ENCODE measurements at places on chromosomes 11 and 22. TPM values are rescaled to one million over a fixed set of nuclear protein-coding genes. Genes with fewer than 3 reads are reported as not detected.
A peak's percentile ranks its signal among the peaks of the same experiment; 100 is the strongest.

Gene HEPN1
- total RNA-seq, result not detected

DNA sequence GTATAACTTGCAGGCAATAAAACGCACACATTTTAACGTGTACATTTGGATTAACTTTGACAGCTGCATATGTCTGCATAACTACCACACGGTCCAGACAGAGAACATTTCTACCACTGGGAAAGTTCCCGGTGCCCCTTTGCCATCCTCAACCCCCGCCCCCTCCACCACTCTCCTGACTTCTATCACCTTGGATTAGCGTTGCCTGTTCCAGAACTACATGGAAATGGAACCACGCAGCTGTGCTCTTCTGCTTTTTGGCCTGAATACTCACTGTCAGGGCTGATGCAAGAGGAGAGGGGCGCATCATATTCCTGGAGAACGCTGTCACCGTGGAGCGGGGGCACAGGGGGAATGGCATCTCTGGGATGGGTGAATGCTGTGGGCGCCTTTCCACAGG lies 62.1 kb downstream of the LRP5 start:
- H3K27ac ChIP-seq, result peak overlapping the region; percentile 73
- DNase-seq, result no peak
- peak overlapping the region; percentile 11 for H3K4me3 ChIP-seq
- no peaks in the 10 kb centered on the region for H3K27me3 ChIP-seq
- H3K36me3 ChIP-seq, result no peaks in the 10 kb centered on the region
- peaks cover 70% of the 10 kb centered on the region for H3K4me1 ChIP-seq

Gene CLP1
- 19.2 TPM for total RNA-seq

- no peaks in the 10 kb centered on the region for H3K27me3 ChIP-seq
- no peak overlapping the region for H3K4me3 ChIP-seq
- DNase-seq, result no peak
- H3K27ac ChIP-seq, result no peak overlapping the region
- H3K4me1 ChIP-seq, result peaks cover 6% of the 10 kb centered on the region
These were observed 351.9 kb downstream of the ETS1 start for GRCh38 chr11:128235426-128235825.

Gene LGALS1
- total RNA-seq, result 138 TPM

DNA sequence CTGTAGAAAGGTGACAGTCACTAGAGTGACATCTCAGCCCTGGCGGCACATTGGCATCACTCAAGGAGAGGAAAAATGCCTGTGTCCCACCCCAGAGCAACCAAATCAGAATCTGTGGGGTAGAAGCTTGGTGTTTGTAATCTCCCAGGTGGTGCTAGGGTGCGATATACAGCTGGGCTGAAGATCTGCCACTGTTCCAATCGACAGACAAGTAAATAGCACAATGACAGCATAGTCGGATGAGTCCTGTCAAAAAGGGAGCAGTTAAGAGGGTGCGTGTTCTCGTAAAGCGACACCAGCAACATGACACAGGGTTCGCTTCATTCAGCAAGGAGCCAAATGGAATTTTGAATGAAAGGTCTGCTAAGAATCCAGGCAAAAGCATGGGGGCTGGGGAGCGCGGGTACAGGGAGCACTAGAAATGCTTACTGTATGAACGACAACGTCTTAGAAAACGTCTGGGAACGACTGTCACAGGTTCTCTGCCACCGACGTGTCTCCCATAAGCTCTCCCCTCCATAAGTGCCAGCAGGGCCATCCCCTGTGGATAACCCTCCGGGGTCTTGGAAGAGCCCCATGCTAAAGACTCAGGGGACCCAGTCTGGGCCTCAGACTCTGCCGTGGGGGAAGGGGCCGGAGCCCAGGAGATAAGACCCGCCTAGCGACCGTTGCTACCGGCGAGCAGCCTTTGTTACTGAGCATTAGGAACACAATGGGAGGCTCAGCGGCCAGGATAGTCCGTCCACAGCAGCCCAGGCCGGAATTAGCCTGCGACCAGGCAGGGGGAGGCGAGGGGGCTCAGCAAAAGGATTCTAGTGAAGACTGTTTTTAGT lies 20.8 kb downstream of the ADA2 start:
- H3K4me3 ChIP-seq, result peak overlapping the region; percentile 37
- DNase-seq, result no peak
- H3K27ac ChIP-seq, result peak overlapping the region; percentile 32
- peaks cover 15% of the 10 kb centered on the region for H3K4me1 ChIP-seq
- no peaks in the 10 kb centered on the region for H3K36me3 ChIP-seq
- H3K27me3 ChIP-seq, result peaks cover under 1% of the 10 kb centered on the region

DNA sequence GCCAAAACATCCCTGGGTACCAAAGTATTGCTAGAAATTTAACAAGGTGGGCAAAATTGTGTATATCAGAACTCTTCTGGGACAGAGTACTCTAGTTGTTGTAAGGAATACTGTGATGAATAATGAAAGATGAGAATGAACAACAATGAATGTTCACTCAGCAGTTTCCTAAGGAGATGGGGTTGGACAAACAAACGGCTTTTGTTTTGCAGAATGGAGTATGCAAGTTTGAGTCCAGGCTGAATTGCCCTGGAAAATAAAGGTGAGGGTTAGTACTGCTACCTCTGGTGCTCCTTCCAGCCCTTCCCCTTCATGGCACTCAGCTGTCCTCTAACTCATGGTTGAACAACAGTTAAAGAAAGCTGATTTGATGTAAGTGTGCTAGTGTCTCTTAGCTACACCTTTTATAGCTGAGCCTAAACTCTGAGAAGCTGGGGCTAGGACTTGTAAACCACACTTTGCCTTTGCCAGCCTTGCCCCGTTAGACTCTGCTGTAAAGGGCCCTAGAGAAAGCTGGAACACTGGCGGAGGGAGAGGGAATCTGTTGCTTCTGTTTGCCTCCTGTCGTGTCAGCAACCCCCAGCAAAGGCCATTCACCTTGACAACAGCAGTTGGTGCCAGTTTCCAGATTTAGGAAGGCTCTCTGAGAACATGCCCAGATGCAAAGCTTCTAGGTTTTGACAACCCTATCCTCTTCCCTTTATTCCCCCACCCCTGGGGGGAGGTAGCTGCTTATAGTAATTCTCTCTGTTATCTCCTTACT lies 41.2 kb upstream of the POLD3 start:
- no peak overlapping the region for H3K27ac ChIP-seq
- H3K36me3 ChIP-seq, result no peaks in the 10 kb centered on the region
- DNase-seq, result no peak
- no peak overlapping the region for H3K4me3 ChIP-seq
- no peaks in the 10 kb centered on the region for H3K27me3 ChIP-seq

GRCh38 chr22:20196094-20196842 lies 45.4 kb upstream of the CCDC188 start:
- H3K4me3 ChIP-seq, result no peak overlapping the region
- H3K27me3 ChIP-seq, result peaks cover 11% of the 10 kb centered on the region
- no peaks in the 10 kb centered on the region for H3K36me3 ChIP-seq
- H3K27ac ChIP-seq, result no peak overlapping the region

GRCh38 chr22:48106715-48107259 lies 1344.3 kb downstream of the TBC1D22A start:
- no peak overlapping the region for H3K27ac ChIP-seq
- H3K4me3 ChIP-seq, result no peak overlapping the region
- H3K4me1 ChIP-seq, result no peaks in the 10 kb centered on the region
- H3K36me3 ChIP-seq, result no peaks in the 10 kb centered on the region
- H3K27me3 ChIP-seq, result peaks cover 17% of the 10 kb centered on the region
- DNase-seq, result no peak

Gene RELT
- total RNA-seq, result 3.8 TPM

DNA sequence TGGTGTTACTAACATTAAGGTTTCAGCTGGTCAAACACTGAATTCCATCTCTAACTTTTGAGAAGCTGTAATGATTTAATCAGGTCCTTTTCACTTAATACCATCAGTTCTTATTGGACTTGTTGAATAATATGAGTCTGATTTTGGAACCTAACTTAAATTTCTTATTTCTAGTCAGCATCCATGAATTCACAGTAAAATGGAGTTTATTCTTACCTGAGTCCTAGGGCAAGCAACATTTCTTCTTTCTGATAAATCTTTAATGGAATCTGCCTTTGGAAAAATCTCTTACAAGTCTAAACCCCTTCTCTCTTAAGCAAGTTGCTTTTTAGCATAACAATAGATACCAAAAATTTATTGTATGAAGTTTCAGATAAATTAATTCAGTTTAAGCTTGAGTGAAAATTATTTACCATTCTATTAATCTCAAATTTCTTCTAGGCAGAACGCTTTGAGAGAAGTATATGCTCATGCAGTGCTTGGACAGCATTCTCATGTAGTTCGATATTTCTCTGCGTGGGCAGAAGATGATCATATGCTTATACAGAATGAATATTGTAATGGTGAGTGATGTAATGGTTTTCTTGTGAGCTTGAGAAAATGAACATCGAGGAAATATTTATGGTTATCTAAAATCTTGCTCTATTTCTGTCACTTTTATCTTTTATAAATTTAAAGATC lies 3.4 kb downstream of the WEE1 start:
- no peaks in the 10 kb centered on the region for H3K27me3 ChIP-seq
- peaks cover 27% of the 10 kb centered on the region for H3K36me3 ChIP-seq
- no peak for DNase-seq
- H3K27ac ChIP-seq, result peak overlapping the region; percentile 47
- peak overlapping the region; percentile 83 for H3K4me3 ChIP-seq

- no peaks in the 10 kb centered on the region for H3K27me3 ChIP-seq
- H3K4me1 ChIP-seq, result no peaks in the 10 kb centered on the region
- no peak overlapping the region for H3K27ac ChIP-seq
- no peak for DNase-seq
- H3K4me3 ChIP-seq, result no peak overlapping the region
These were observed 12.5 kb upstream of the MRPL16 start for GRCh38 chr11:59822989-59823566.

Gene NRIP3
- 0.23 TPM for total RNA-seq

GRCh38 chr11:64710418-64711137 lies 12.4 kb downstream of the NRXN2 start:
- no peak overlapping the region for H3K27ac ChIP-seq
- peaks cover 22% of the 10 kb centered on the region for H3K4me1 ChIP-seq
- H3K4me3 ChIP-seq, result no peak overlapping the region

GRCh38 chr11:78696177-78696576 lies 121.5 kb upstream of the NARS2 start:
- H3K4me3 ChIP-seq, result no peak overlapping the region
- peaks cover 3% of the 10 kb centered on the region for H3K27me3 ChIP-seq
- H3K4me1 ChIP-seq, result no peaks in the 10 kb centered on the region
- no peak for DNase-seq
- H3K36me3 ChIP-seq, result no peaks in the 10 kb centered on the region

- H3K27ac ChIP-seq, result no peak overlapping the region
- no peaks in the 10 kb centered on the region for H3K36me3 ChIP-seq
- DNase-seq, result no peak
- no peak overlapping the region for H3K4me3 ChIP-seq
- no peaks in the 10 kb centered on the region for H3K27me3 ChIP-seq
- no peaks in the 10 kb centered on the region for H3K4me1 ChIP-seq
These were observed 1.1 kb downstream of the OR52A5 start for GRCh38 chr11:5137014-5137413.

DNA sequence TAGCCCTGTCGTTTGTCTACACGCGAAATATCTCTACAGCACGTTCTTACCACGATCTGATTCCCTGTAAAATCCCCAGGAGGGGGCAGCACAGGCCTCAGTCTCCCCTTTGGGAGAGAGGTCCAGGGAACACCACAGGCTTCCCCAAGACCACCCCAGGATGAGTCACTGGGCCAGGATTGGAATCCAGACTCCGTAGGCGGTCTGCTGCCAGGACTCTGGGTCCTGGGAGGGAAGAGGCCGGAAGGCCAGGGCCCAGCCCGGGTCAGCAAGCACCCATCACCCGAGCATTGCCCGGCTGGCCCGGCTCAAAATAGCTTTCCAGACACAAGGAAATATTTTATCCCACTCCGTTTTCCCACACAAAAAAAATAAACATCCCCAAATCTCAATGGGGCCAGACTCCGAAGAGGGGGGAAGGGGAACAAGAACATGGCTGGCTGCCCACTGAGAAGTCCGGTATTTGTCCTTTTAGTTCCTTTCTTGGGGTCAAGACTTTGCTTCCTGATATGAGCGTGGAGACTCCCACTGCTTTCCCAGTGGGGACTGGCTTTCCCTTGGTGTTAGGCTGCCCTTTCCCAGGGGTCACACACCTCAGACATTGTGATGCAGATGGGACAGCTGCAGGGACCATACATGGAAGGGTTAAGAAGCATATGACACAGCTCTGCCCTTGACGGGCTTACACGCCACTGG lies 91.3 kb downstream of the LRRC32 start:
- no peaks in the 10 kb centered on the region for H3K36me3 ChIP-seq
- peak overlapping the region; percentile 53 for H3K27ac ChIP-seq
- H3K4me1 ChIP-seq, result peaks cover 14% of the 10 kb centered on the region
- H3K4me3 ChIP-seq, result no peak overlapping the region
- no peak for DNase-seq

DNA sequence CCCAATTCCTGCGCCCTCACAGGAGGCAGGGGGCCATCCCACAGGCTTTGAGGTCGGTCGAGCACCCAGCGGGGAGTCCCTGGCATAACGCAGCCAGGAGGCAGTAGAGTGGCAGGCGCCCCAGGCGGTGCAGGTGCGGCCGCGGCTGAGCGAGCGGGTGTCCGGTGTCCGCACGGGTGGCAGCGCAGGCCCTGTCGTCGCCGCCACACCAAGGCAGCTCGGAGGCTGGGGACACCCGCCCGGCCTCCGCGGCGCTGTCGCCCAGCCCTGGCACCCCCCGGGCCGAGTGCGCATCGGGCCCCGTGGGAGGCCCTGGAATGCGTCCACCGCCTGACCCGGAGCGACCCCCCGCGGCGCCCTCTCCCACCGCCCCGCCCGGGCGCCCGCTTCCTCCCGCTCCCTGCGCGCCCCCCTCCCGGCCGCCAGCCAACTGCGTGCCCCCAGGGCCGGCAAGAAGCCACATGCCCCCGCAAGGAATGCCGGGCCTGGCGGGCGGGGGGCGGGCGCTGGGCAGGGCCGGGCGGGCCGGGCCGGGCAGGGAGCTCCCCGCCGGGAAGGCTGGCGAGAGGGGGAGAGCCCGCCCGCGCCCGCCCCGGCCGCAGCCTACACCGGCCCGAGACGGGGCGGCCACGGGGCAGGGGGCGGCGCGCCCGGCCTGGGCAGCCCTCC lies 33.9 kb downstream of the PRDM11 start:
- no peak for DNase-seq

DNA sequence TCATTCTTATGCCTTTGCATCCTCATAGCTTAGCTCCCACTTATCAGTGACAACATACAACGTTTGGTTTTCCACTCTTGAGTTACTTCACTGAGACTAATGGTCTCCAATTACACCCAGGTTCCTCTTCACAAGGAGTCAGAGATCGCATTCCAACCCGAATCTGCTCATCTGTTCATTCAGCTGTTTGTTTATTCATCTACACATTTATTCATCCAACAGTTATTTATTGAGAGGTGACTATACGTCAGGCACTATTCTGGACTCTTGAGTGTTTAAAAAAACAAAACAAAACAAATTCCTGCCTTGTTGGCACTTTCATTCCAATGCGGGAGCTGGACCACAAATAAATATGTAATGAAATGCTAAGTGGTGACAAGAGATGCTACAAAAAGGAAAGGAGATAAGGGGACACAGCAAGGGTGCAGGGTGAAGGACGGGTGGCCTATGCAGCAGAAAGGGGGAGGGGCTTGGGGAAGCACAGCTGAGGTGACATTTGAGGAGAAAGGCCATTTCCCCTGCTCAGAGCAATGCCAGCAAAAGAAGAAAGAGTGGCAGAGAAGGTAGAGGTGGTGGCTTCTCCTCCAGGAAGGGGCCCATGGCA lies 393.8 kb upstream of the SYN3 start:
- no peaks in the 10 kb centered on the region for H3K36me3 ChIP-seq
- H3K4me1 ChIP-seq, result no peaks in the 10 kb centered on the region
- no peak for DNase-seq
- no peak overlapping the region for H3K27ac ChIP-seq
- no peak overlapping the region for H3K4me3 ChIP-seq
- no peaks in the 10 kb centered on the region for H3K27me3 ChIP-seq

Data from suprapubic skin (tissue), 4 donors.